Glutamatergic neuron (in vitro differentiated cells): ENCODE measurements at places on chromosomes 7 and 10. TPM values are rescaled to one million over a fixed set of nuclear protein-coding genes. Genes with fewer than 3 reads are reported as not detected.

SNX10 gene
- total RNA-seq = 6.1 TPM

ASB10 gene
- total RNA-seq = not detected

AGAP4 gene
- total RNA-seq = 37.4 TPM

FAM131B gene
- total RNA-seq = 111 TPM

SLC26A3 gene
- total RNA-seq = not detected

DRGX gene
- total RNA-seq = 65.2 TPM

ATP5MK gene
- 330 TPM for total RNA-seq

PRSS37 gene
- total RNA-seq = not detected

TRDMT1 gene
- 8.9 TPM for total RNA-seq

GRID2IP gene
- total RNA-seq = 0.66 TPM

ELFN1 gene
- total RNA-seq = 40.0 TPM
